ENCODE measurements at places on chromosomes 5 and 9.

GRCh38 chr5:125034331-125034730, 287.9 kb upstream of the ZNF608 start:
- no peak for DNase-seq

- DNase-seq: no peak
Measured at GRCh38 chr5:150329038-150329437, 26.3 kb upstream of the ARSI start.

DNA sequence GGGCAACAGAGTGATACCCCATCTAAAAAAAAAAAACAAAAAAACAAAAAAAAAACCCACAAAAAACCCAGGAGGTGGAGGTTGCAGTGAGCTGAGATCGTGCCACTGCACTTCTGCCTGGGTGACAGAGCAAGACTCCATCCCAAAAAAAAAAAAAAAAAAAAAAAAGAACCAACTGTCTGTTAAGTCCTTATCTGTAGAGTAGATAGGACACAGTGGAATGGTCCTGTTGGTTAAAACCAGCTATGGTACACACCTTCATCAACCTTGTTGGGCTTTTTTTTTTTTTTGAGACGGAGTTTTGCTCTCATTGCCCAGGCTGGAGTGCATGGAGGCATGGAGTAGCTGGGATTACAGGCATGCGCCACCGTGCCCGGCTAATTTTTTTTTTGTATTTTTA, 12.2 kb downstream of the SLC25A25 start:
- DNase-seq: no peak

GRCh38 chr5:173291722-173292658, 36.2 kb downstream of the STC2 start:
- DNase-seq: peak; percentile 52

- no peak for DNase-seq
Measured at GRCh38 chr5:159987031-159987674, 21.8 kb upstream of the TTC1 start.

GRCh38 chr5:90949469-90950358, 391.1 kb downstream of the ADGRV1 start:
- DNase-seq: no peak

- no peak for DNase-seq
Measured at GRCh38 chr9:14723301-14723700, 768 bp upstream of the CER1 start.

- no peak for DNase-seq
Measured at GRCh38 chr5:135696317-135696716, 117.5 kb upstream of the CXCL14 start.

- DNase-seq: peak; percentile 29
Measured at GRCh38 chr9:25677301-25678146, 720 bp downstream of the TUSC1 start.

DNA sequence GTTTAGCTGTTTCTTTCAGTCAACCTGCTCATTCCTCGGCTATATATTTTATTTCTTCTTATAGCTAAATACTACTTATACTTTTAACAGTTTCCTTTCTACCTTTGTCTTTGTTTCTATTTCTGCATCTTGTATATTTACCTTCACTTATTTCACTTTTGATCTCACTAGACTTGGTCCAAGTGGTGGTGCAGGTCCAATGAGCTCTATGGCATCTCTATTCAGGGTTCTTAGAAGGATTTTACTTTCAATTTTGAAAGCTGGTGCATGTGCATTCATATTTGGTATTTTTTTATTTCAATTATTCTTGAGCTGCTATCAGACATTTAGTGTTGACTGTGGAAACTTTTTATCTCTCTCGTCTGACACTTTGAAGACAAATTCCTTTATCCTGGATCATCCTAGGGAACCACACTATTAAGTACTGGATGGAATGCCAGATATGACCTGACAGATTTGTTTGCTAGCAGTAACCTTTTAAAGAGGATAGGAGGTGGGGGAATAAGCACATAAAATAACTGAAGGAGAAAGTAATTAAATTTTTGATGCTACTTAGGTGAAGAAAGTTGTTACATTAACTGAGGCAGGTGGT, 123.1 kb upstream of the PJA2 start:
- DNase-seq: no peak

DNA sequence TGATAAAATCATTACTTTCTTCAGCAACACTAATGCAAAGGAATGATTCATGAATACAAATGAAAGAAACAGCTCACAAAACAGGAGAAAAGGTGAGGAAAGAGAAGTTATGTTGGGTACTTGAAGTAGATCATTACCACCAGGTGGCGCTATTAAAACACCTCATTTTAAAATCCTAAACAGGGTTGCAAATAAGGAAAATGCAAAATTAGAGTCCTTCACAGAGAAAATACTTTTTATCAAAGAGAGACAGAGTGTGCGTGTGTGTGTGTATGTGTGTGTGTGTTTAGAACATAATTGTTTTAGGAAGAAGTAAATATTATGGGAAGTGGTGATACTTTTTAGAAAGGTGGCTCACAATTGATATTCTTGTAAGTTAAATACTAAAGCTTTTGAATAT, 49.5 kb upstream of the CD180 start:
- peak; percentile 61 for DNase-seq

DNA sequence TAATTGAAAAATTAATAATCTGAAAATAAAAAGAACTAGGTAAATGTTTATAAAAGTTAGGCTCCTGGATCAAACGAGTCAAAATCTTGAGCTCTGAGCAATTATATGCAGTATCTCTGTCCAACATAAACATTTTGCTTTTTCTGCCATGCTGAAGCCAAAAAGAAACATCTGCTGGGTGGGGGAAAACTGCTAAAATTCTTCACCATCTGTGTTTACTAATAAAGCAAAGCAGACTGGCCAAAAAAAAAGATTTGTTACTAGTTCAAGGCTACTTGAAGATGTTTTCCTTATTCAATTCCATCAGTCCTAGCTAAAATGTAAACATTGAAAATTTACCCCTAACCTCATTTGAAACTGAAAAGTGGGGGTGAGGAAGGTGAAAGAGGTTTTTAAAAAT, 29.7 kb downstream of the GTF3C4 start:
- no peak for DNase-seq

- DNase-seq: no peak
Measured at GRCh38 chr5:179533907-179534306, 16.4 kb upstream of the RUFY1 start.

DNA sequence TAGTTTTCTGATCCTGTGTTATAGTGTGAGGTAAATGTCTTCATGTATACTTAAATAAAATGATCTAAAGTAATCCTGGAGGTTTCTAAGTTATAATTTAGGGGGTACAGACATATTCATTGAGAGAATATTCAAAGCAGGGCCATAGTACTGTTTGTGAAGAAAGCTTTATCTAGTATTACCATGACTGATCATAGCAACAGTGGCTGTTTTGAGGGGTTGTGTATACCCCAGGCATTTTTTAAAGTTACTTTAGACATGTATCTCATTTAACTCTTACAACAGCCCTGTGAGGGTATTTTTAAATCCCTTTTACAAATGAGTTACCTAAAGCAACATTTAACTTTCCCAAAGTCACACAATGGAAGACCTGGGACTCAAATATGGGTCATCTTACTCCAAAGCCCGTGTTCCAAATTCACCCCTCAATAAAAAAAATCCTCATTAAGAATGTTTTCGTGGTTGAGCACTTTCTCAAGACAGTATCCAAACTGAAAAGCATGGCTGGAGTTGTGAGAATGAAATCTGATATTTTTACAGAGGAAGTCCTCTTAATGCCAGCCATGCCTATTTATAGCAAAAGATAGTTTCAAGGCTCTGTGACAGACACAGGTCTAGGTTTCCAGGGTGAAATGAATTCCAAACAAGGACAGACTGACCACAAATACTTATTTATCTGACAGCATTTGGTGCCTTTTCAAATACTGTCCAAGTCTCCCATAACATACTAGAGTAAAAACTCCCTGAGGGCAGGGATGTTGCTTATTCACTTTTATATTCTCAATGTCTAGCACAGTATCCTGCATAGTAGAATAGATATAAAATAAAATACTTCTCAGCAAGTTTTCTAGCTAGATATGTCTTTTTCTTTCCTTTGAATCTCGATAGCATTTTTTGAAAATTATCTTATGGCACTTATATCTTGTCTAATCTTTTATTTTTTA, 10.4 kb downstream of the STOM start:
- DNase-seq: no peak

GRCh38 chr9:133048595-133048994, 13.2 kb upstream of the CEL start:
- DNase-seq: no peak

DNA sequence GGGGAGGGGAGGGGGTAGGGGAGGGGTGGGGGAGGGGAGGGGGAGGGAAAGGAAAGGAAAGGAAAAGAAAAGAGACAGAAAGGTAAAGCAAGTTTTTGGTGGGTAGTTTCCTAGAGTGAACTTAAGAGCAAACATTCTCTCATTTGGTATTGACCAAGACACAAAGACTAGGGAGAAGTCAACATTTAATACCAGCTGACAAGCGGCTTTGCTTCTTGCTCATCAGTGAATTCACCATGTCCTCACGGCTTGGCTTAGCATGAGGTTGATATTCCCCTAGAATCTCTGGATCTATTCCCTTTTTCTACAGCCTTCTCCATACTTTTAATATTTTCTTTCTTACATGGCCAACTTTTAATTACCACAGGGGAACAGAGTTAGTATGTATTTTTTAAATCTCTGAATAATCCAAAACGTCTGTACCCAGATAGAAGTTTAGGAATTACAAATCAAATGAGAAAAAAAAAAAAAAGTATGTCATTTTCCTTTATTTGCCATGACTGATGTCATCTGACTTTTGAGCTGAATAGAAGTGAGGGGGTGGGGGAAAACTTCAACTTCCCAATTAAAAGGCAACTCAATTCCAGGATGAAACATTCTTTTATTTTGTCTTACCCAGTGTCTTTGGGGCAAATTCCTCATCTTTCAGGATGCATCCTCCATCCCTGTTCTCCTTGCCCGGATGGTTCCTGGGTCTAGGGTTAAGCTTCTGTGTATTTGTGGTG, 40.1 kb upstream of the GLIS3 start:
- no peak for DNase-seq

DNA sequence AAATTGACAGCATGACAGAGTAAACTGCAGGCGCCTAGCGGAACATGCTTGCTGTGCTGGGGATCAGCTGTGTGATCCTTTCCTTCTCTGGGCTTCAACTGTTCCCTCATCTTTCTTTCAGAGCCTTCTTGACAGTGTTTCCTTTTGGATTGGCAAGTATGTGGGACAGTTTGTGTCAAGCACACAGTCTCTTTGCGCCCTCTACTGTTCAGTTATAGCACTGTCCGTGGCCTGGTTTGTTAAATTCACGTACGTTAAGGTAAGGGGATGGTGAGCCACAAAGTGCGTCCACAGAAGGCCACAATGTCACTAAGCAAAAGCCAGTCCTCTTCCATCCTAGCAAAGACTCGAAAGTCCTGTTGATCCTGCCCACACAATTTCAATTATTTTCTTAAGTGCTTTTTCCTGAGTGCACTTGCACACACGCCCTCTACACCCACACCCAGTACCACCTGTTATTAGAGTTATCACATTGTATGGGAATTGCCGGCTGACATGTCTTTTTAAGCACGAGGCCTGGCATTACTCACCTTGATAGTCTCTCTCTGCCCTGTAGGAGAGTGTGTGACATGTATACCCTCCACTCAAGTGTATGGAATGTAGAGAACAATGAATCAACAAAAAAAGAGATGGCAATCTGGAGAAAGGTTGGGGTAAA, 22.5 kb upstream of the PTPN3 start:
- peak; percentile 30 for DNase-seq

- no peak for DNase-seq
Measured at GRCh38 chr5:34620185-34620584, 35.9 kb upstream of the RAI14 start.

- no peak for DNase-seq
Measured at GRCh38 chr5:119327018-119327417, 28.8 kb upstream of the TNFAIP8 start.

DNA sequence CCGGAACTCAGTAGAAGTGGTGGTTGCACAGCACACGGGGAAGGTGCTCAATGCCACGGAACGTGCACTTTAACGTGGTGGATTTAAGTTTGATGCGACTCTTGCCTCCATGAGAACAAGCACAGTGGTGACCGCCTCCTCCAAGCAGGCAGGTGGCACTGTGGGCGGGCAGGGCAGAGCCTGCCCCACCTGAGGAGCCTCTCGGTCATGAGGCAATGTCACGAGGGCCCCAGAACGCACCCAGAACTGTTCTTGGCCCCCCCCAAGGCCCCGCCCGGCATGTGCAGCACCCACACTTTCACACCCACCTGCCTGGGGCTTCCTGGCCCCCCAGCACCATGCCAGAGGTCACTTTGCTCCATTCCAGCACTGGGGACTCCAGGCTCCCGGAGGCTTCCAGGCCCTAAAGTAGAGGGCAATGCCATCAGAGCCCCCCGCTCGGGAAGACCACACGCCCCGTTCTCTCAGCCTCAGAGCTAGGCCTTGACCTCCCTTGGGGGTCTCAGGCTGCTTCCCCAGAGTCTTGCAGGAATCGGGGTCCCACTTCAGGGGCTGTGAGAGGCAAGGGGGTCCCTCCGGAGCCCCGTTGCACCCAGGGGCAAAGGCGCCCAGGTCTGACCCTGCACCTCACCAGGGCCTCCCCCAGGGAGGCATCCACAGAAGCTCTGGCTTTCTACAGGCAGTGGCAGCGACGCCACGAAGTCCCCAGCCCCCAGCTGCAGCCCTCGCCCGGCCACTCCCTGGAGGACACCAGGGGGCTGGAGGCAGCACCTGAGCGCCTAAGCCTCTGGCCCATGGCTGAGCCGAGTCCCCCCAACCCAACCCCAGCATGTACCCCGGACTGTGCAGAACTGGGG, 14.0 kb downstream of the CCDC187 start:
- DNase-seq: no peak

DNA sequence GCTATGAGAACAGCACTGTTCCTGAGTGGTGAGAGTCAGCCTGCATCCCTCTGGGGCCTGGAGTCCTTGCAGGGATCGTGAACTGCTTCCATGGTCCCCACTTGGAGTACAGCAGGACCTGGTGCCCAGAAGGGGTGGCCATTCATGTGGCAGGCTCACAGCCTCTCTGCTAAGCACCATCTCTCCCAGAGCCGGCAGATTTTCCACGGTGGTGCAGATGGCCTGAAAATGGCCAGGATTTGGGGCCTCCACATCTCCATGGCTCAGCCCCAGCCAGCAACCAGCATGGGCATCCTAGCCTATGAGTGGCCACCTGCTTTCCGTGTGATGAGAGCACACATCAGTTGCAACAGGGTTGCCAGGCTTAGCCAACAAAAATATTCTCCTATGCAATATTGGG, 33.9 kb upstream of the SEMA4D start:
- no peak for DNase-seq

GRCh38 chr5:172303162-172303561, 19.6 kb upstream of the UBTD2 start:
- no peak for DNase-seq

GRCh38 chr9:29212397-29213387, 1639.4 kb upstream of the C9orf72 start:
- no peak for DNase-seq

DNA sequence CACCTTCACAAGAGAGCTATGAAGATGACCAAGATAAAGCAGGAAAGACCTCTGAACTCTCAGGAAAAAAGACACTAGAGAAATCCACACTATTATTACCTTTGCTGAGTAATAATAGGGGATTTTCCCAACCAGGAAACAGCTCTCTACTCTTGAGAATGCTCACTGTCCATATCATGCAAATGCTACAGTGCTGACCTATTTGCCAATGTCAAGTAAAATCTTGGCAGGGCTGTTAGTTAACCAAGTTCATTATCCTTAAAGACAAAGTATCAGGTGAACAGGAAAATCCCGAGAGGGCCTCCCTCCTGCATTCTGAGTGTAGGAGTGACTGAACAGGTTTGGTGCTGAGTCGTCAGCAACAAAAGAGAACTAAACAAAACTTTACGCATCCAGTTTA, 306.6 kb downstream of the ACTL7B start:
- no peak for DNase-seq

GRCh38 chr9:136470792-136471469, 11.9 kb downstream of the SEC16A start:
- DNase-seq: no peak

All from skeletal muscle cell (primary cell).